ENCODE measurements at places on chromosomes 2 and 18.

GRCh38 chr18:13003466-13003896 is 12.3 kb downstream of the CEP192 start:
- no peak for DNase-seq

- no peak for DNase-seq
Measured at GRCh38 chr2:136085453-136086209, 32.3 kb downstream of the CXCR4 start.

DNA sequence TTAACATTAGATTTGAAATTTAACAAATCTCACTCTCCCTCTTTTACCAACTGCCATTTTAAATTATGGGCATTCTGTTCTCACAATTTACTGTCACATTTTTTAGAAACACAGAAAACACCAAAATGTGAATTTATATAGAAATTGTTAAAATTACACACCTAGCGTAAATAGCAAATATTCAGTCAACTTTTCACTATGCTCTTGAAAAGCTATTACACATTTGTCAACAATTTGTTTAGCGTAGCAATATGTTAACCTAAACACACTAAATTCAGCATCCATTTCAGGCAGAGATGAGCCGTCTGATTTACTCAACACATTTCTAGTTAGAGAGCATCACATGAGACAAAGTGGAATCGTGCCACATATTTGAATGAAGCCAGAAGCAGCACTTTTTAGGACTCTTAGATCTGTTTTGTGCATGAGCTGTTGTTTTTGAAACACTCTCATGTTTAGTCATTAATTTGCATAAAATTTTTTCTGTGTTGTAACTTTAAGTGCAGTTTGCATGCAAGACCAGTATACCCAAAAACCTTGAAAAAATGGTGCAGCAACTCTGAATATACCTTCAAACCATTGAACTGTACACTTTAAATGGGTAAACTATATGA is 8.2 kb downstream of the TTC32 start:
- no peak for DNase-seq

DNA sequence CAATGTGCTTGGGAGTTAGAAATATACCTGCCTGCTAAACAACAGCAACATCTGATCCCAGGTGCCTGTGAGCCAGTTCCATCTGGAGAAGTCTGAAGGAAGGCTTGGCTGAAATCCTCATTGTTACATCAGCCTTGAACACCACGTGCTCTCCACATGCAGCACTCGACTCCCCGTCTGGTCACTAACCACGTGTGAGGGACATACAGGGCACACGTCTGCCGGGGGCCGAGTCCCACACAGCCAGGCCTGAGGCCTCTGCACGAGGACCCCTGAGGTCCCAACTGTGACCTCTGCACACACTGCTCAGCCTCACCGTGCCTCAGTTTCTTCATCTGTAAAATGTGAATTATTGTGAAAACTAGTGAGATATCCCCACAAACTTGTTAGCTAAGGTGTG is 236.5 kb upstream of the SALL3 start:
- DNase-seq, result no peak

DNA sequence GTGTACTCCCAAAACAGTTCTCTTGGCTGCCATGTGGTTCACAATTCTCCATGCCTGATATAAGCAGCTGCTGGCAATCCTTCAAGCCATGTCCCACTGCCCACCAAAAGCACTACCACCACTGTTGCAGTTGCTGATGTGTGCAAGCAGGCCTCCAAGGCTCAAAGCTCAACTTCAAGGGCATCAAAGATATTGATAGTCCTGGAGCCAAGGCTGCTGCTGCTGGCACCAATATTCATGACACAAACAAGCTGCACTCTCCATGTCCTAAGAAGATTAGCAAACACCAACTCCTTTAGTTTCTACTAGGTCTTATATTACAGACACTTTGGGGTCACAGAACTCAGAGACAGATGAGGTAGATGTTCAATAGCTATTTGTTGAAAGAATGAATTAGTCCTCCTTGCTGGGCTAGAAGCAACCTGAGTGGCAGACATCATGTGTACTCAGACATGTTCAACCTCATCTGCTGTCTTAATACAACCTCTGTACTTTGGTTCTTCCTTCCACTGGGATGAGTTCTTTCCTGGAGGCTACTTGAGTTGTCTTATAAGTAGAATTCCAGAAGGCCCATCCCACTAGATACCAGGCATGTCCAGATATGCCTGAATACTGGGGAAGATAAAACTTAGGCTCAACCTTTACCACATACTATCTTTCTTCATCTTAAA is 104.5 kb upstream of the UGP2 start:
- no peak for DNase-seq

GRCh38 chr2:60980071-60980815 is 37.3 kb upstream of the PEX13 start:
- no peak for DNase-seq

DNA sequence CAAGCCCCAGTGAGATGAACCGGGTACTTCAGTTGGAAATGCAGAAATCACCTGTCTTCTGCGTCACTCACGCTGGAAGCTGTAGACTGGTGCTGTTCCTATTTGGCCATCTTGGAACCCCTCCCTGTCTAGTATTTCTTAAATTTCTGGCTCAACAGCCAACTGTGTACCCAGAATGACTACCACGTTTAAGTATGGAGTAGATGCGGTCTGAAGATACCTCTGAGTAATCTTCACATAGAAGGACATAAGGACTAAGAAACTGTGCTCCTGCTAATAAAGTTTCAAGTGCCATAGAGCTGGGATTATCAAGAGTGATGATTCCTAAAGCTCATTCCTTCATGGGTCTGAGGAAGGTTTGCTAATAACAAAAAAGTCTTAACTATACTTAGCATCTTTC is 20.4 kb downstream of the TRAK2 start:
- no peak for DNase-seq

All from CD4-positive, alpha-beta T cell treated with Interleukin-6 at 100 ng/mL for 8 hours (primary cell).